ENCODE measurements at places on chromosomes 1 and 21.
A peak's percentile ranks its signal among the peaks of the same experiment; 100 is the strongest.

DNA sequence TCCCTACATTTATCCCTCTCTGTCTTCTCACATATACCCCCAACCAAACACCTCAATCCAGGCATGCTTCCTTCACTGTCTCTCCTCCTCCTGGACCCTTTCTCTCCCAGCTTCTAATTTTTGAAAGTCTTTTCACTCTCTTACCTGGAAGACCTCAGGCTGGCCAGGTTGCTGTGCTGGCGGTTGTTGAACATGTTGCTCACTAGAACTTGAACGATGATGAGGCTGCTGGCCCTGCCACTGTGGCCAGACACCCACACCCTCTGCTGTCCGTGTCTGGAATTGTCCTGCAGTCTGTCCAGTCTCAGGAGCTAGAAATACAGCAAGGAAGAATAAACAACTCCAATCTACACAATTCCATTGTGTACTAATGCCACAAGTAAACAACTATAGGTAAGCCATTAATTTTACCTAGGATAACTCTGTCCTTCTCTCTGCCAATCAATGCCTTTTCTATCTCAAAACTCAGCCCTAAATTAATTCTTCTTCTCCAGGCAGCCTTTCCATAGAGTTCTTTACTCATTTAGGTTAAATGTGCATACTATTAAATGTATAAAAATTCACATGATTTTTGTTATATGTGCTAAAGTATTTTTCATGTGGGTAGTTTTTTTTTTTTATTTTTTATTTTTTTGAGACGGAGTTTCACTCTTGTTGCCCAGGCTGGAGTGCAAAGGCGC is 5.1 kb upstream of the CTSK start:
- peak; percentile 15 for DNase-seq

GRCh38 chr1:211739671-211740411 is 64.4 kb upstream of the NEK2 start:
- no peak for DNase-seq

DNA sequence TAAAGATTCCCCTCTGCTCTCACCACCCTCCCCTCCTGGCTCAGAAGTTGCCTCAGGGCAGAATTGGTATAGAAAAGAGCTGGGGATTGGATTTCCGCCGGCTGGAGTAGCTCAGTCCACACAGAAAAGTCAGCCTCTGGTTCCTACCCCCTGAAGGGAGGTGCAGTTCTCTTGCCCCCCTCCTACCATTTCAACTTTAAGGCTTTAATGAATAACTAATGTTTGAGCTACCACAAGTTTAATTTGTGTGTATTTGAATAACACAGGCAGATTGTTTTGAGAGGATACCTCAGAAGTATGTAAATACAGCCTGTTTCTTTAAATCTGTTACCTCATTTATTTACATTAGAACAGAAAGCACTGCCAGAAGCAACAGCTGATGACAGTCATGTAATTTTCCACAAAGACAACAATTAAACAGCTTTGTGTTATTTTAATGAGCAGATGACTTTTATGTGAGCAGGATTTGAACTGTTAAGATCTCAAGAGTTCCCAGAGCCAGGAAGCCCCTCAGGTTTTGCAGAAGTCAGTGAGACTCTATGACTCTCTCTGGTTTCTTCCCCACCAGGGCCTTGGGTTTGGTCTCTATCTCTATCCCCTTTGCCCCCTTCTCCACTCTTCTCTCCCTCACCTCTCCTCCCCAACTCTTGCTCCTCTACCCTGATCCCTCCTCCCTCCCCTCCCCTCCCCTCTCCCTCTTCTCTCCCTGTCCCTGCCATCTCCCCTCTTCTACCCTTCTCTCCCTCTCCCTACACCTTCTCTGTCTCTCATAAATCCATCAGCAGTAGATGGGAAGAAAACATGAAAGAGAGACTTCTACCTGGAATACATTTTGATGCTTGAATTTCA is 26.3 kb downstream of the DUSP10 start:
- no peak for DNase-seq

DNA sequence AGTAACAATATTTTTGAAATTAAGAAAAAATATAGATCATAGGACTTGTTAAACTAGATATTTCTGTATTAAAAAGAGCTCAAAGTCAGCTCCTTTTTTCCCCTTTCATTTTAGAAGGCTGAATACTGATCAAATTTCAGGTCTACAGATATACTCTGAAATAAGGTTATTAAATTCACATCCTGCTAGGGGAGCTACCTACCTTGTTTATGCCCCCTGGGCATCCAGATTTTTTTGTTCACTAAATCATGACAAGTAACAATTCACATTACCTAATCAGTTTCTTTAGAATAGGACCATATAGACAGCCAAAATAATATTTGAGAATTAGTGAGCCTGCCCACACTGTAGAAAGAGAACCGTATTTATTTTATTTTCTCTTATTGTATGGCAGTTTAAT is 276.2 kb downstream of the USP25 start:
- no peak for DNase-seq

DNA sequence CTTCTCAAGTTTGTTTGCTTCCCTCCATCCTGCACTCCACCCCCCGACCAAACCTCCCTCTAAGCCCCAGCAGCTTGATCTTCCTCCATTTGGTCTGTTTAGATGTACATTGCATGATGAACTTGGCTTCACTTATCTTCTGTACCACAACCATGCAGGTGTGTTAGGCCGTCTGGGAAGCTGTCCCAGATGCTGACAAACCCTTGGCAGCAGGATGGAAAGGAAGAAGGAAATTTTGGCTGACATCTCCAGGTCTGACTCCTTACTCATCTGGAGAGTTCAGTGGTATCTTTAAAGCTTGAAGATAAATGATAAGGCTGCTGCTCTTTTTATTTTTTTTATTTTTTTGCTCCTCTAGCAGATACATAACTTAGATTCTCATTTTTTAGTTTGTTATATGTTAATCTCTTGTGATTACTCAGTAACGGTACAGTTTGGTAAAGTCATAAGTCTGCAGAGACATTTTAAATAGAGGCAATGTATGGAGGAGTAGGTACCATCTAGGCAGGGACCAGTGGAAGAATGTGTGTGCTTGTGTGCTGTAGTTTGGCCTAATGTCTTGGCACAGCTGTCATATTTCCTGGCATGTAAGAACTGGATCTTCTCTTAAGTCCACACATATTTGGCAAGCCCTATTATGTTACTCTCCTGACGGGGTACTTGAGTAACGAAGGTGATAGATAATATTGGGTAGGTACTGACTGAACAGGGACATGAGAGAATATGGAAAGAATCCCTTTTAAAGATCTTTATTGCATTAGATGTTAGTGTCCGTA is 79.7 kb downstream of the CACHD1 start:
- DNase-seq = no peak

DNA sequence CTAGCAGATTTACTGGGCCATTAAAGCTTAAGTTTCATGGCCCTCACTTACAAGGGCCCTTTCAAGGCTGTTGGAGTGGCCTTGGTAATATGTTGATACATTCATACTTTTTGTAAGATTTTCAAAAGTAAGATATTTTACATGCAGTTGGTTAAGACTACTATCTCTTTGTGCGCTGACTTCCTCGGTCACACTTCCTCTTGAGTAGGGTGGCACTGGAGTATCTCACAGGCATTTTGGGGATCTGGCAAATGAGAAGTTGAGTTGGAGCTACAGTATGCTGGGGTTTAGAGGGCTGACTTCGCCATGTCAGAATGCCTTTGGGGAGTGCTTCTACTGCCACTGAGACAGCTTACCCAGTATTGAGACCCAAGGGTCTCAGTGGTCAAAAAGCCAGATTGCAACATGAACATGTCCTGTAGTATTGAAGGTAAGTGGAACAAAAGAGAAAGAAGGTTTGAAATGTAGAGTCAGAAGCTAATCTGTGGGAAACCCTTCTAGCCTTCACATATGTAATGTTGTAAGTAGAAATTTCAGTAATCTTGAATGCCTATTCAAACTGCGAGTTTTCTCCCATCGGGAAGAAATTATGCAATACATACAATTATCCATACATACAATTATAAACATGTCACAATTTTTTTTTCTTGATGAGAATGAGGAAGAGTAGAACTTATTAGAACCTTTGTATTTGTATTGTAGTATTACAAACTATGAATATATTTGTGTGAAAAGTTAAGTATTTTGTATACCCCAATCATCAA is 32.3 kb upstream of the RALGPS2 start:
- no peak for DNase-seq

- DNase-seq = no peak
These were observed 13.9 kb downstream of the SH3BP5L start for GRCh38 chr1:248811514-248812490.

DNA sequence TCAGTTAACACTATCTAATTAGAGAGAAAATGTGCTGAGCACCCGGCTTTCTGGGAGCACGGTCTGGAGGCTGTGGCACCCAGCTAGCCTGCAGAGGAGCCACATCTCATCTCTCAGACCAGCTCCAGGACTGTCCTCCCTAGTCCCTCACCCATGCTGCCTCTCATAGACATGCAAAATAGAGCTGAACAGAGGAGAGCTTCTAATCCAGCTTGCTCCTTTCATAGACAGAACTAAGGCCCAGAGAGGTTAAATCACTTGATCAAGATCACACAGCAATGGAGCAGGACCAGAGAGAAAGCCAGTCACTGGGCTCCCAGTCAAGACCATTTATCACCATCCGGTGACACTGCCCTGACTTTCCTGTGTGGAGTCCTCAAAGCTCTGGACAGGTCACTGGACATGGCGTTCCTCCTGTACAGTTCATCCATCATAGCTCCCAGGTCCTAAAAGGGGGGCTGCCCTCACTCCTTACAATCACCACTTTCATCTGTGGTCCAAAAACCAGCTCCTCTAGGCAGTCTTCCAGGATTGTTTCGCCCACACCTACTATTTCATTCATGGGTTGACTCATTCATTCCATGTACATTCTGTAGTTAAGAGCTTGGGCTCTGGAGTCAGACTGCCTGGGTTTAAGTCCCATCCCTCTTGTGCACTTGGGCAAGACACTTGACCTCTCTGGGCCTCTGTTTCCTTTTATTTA is 8.8 kb upstream of the CAMK2N1 start:
- no peak for DNase-seq

DNA sequence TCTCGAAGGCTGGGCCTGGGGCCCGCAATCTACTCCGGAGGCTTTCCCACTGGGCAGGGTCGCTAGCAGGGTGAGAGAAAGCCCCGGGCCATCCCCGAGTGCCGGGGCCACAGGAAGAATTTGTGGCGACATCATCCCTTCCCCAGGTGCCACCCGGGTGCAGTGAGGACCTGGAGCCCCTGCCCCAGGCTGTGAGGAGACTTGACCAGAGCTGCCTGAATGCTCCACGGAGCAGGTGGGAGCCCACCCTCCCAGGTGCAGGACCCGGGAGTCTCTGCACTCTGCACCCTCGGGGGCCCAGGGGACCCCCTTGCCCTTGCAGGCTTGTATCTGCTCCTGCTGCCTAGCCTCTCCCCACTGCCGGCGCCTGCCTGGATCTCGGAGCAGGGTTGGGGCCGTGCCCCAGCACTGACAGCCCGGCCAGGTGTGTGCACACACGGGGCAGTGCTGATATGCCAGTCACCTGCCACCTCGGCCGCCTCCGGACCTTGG is 67.5 kb upstream of the RGS7 start:
- no peak for DNase-seq

- DNase-seq = no peak
These were observed 10.7 kb downstream of the DDI2 start for GRCh38 chr1:15628003-15628402.

DNA sequence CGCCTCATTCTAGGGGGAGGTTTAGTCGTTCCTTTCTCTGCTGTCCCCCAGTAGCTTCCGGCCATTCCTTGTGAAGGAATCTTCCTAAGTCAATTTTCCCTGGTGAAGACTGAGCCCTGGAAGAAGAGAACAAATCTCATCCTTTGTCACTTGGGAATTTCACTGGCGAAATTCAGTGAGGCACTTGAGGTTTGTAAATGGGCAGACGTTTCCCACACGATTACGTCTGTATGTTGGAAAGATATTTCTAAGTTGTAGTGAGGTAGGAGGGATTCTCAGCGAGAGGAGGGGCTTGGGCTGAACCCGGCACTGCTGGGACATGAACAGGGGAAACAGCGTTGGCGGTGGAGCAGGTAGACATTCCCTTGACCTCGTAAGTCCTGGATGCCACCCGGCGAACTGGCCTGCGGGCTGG is 47.2 kb downstream of the GALNT2 start:
- DNase-seq = no peak

GRCh38 chr1:17281775-17282181 is 26.2 kb upstream of the PADI4 start:
- no peak for DNase-seq

DNA sequence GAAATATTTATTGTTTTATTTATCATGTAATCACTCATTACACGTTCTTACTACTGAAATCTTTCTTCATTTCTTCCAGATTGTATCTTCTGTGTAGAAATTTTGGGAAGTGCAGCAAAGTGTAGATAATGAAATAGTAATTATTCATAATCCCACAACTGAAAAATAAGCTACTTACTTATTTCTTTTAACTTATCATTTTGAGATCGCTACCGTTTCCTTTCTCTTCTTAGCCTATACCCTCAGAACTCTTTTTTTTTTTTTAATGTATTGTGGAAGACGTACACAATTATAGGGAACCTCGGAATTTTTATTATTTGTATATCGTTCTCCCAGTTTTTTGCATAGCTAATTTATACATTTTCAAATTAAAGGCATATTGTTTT is 518 bp upstream of the FH start:
- no peak for DNase-seq

- DNase-seq = no peak
These were observed 29.3 kb upstream of the C1QA start for GRCh38 chr1:22607154-22607553.

DNA sequence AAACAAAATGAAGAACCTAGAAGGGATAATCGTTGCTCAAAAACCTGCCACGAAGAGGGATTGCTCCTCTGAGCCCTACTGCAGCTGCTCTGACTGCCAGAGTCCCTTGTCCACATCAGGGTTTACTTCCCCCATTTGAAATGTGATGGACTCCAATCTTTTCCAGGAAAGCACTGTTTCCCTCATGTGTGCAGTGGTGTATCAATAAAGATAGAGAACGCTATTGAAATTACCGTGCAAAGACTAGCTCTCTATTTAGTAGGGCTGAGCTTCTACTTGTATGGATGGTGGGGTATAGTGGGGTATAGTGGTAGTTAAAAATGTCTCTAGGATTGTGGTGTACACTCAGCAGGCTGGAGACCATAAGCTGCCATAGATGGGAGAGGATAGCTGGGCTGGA is 3.7 kb downstream of the TMCO2 start:
- no peak for DNase-seq

DNA sequence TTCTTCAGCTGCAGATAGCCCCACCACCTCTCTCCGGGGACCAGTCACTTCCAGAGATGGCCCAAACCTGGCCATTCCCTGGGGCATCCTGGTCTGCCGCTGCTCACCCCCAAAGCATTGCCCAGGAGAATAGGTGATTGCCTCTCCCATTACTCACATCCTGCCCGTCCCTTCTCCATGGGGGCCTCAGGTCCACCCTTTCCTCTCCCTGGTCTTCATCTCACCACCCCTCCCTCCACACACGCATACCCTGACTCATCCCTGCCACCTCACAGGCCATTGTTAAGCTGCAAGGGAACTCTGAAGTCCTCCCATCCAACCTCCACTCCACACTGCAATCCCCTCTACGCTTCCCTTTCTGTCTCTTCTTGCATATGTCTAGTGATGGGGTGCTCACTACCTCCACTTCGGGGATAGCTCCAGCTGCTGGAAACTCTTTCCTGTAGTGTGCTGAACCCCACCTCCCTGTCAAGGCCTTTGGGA is at the start of gene PLEKHG5:
PLEKHG5 (minus strand) TSS at position 188 of the 483 bp plus-strand sequence. CDS start 14,096 bp downstream, outside the sequence.
- no peak for DNase-seq

- no peak for DNase-seq
These were observed 7.5 kb upstream of the PYCR2 start for GRCh38 chr1:225931270-225932136.
